ENCODE measurements at places on chromosomes 7 and 10.

DNA sequence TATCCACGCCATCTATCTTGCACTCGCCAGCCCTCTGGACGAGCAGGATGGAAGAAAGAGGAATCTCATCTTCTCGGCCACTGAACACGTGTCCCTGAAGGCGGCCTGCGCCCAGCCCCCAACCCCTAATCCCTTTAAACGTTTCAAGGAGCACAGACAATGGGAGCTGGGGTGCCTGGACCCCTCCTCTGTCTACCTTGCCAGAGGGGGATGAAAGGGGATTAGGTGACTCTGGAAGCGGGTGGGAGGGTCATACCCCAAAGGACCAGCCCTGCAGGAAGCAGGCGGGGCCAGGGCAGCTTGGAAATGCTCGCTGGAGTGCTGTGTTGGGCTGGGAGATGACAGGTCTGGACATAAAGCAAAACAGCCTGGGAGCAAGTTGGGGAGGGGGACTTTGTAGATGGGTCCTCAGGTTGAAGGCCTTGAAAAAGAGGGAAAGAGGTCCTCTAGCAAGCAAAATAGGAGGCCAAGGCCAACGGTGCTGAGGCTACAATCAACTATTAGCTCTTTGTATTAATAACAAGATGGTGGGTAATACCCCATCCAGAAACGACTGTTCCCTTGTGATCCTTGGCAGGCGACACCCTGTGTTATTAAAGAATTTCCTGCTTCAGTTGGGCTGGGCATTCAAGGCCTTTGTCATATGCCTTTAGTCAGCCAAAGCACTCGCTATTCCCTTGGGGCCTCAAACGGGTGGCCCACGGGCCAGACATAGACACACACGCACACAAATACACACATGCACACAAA, 126.5 kb upstream of the UNC5B start:
- no peak for DNase-seq

DNA sequence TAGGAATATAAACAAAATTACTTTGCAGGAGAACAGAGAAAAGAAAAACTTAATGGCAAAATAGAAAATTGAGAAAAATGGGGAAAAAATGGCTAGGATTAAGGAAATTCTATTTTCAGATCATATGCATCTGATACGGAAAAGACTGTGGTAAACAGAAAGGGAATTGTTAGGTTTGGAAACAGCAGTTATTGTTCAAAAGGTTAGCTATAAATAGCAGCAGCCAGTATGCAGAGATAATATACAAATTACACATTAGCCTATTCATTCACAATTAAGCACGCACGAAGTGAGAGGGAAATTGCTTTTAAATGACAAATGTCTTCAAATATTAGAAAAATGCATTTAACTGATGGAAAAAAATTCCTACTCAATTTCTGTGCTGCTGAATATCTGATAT, 224.1 kb upstream of the FAM3C start:
- DNase-seq: no peak

DNA sequence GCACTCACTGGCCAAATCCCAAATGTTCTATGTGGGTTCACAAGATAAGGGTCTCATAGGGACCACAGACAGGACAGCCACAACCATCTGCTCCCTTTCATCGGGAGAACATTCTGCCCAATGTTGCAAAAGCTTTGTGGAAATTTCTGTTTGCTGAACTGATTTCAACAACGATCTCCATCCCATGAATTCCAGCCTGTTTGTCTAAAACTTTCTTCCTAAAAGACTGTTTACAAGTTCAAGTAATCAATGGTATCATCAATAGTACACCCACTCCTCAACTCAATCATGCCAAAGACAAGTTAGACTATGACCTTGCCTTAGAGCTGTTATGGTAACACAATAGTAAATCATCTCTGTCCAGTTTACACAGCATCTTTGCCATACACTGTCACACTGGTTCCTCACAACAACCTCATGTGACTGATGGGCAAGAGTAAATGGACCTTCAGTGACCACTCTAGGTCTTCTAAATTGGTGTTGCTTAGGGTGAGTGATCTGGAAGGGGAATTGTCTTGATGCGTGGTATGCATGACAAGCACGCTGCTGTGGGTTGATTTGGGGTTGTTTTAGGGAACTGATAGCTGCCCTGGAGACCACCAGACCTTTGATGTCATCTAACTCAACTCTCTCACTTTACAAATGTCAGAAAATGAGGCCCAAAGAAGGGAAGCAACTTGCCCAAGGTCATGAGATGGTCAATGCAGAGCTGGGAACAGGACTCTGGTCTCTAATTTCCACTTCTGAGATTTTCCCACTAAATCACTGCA, 95.1 kb downstream of the PPP1R3C start:
- no peak for DNase-seq

DNA sequence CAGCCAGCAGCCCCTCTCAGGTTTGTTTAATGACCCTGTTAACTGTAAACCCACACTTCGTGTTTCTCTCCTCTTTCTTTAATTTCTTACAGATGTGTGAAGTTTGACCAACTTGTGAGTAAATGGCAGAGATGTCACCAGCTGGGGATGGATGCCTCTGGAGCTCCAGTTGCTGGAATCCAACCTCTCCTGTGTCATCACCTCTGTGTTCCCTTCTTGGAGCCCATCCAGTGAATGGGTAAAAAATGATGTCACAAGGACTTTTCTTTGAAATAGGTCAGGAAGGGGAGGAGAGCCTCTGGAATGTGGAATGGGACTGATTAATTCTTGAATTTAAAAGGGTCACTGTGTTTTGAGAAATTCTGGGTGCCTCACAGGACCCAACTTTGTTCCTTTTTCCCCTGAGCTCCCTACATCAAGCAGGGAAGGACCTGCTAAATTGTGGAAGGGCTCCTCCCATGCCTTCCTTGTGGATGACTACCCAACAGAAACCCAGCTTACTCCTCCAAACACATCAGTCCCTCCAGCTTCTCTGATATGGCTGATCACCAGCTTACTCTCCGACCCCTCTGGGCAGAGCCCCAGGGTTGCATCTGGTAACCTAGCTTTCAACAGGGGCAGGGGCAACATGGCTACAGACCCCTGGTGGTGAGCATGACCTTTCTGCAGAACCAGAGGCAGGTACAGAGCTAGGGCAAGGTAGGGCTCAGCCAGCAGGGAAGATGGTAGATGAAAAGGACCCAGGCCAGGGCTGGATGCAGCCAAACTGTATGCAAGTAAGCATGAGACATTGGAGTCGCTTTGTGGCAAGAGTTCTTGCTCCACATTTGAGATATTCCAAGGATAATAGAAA, 67.5 kb downstream of the STRA8 start:
- no peak for DNase-seq

DNA sequence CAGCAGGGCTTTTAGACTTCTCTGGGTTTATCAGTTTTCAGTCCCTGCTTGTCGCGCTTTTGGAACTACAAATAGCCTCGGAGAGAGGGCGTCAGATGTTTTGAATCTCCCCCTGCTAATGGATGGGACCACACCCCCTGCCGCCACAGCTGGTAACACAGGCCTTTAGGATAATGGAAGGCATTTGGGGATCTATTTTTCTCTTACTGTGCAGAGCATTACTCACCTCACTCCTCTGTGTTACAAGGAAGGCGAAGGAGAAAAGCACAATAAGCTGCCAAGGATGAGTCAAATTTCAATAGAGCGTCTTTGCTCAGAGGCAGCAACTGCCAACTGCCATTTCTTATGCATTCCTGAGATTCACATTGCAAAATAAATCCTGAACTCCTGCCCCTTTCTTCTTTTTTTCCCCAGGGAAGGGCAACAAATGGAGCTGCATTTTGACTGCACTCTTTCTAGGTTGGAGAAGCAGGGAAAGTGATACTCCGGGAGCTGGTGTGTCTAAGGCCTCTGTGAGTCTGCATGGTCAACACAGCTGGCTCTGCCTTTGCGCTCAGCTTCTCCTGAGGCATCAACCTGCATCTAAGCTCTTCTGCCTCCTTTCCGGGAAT, 31.5 kb upstream of the SMNDC1 start:
- peak; percentile 92 for DNase-seq

GRCh38 chr7:88638583-88638982, 120.9 kb upstream of the ZNF804B start:
- no peak for DNase-seq

Data from NCI-H226 (cell line).